GM12878 (cell line): ENCODE measurements at places on chromosomes 11 and 22. TPM values are rescaled to one million over a fixed set of nuclear protein-coding genes. Genes with fewer than 3 reads are reported as not detected.

- DNase-seq: no peak
These were observed 14.4 kb upstream of the CTTN start for GRCh38 chr11:70383664-70384565.

GRCh38 chr11:23836981-23837380 is 659.9 kb upstream of the LUZP2 start:
- DNase-seq: no peak

DNA sequence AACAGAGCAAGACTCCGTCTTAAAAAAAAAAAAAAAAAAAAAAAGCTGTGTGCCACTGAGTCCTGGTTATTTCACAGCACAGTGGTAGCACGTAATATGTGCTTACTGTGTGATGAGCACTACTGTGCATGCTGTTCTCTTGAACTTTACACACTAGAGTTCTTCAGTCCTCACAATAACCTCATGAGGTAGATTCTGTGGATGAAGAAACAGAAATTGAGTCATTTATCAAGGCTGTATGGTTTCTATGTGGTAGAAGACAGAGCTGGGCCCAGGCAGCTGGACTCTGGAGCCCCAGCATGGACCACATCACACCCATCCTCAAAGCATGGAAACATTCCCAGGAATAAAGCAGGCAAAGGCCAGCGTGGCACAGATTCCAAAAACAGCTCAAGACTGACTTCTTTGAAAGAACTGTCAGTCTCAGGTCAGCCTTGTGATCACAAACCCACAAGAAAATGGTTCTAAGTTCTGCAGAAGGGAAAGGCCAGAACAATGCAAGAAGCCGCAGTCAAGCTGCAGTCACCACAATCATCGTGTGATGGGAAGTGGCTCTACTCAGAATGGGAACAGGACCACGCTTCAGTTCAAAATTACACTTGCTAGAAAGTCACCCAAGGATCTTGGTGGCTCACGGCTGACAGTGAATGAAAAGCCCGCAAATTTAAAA is 49.5 kb downstream of the MICAL3 start:
- peak; percentile 62 for DNase-seq

- no peak for DNase-seq
These were observed 48.8 kb upstream of the YWHAH start for GRCh38 chr22:31895411-31896123.

- no peak for DNase-seq
These were observed 12.5 kb upstream of the TP53I11 start for GRCh38 chr11:44963136-44963535.

- DNase-seq: no peak
These were observed 417.8 kb downstream of the MIAT start for GRCh38 chr22:27075028-27075678.

ABCC8 gene
- not detected in 2 replicates for total RNA-seq
